Breast epithelium (tissue), 4 donors: ENCODE measurements at places on chromosomes 5 and 9. TPM values are rescaled to one million over a fixed set of nuclear protein-coding genes. Genes with fewer than 3 reads are reported as not detected.
A peak's percentile ranks its signal among the peaks of the same experiment; 100 is the strongest.

CDC20B gene
- total RNA-seq: not detected

PCA3 gene
- total RNA-seq: 0.16 TPM

- peak; percentile 5 for DNase-seq
These were observed 22.4 kb upstream of the ANGPTL2 start for GRCh38 chr9:127144670-127145445.

- no peak for DNase-seq
These were observed 128.3 kb downstream of the NSG2 start for GRCh38 chr5:174173766-174174165.

DNA sequence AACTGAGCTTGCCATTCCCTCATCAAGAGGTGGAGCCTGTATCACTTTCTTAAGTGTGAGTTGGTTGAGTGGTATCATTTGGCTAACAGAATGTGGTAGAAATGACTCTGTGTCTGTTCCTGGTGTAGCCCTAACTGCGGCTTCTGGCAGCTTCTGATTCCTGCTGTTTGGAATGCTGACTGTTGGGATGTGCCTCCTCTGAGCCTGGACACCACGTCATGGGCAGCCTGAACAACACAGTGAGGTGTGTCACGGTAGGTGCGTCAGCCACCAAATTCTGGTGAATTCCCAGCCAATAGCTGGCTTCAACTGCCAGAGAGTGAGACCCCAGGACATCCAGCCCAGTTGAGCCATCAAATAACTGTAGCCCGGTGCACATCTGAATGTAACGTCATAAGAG is 6.1 kb upstream of the C9orf152 start:
- no peak for DNase-seq

GRCh38 chr9:38619556-38620447 is 594 bp downstream of the ANKRD18A start:
- DNase-seq: no peak

DNA sequence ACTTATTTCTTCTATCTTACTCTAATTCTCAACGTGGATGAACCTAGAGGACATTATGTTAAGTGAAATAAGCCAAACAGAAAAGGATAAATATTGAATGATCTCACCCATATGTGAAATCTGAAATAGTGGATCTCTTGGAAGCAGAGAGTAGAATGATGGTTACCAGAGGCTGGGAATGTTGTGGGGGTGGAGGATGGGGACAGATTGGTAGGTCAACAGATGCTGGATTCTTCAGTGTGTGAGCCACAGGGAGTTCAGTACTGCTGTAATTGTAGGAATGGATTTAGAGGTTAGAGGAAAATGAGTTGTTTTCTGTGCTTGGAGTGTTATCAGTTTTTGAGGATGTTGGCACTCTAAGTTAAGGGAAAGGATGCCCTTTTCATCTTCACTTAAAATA is 190.6 kb downstream of the FBXL7 start:
- DNase-seq: no peak

GRCh38 chr5:180050121-180050940 is 21.2 kb downstream of the RNF130 start:
- no peak for DNase-seq

- no peak for DNase-seq
These were observed 83.0 kb downstream of the NPR3 start for GRCh38 chr5:32794086-32794485.

DNA sequence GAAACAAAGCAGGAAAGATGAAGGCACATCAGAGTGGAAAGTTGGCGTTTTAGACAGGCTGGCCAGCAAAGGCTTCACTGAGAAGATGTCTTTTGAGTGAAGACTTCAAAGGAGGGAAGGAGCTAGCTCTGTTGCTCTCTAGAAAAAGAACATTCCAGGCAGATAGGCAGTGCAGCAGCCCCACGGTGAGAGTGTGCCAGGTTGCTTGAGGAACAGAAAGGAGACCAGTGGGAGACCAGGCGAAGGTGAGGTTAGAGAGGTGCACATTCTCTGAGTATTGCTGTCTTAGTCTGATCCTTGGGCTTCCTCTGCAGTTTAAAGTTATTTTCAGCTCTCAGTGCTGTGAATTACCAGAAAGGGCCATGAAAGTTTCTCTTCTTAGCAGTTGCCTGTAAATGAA is 83.8 kb downstream of the SLC44A1 start:
- DNase-seq: no peak

DNA sequence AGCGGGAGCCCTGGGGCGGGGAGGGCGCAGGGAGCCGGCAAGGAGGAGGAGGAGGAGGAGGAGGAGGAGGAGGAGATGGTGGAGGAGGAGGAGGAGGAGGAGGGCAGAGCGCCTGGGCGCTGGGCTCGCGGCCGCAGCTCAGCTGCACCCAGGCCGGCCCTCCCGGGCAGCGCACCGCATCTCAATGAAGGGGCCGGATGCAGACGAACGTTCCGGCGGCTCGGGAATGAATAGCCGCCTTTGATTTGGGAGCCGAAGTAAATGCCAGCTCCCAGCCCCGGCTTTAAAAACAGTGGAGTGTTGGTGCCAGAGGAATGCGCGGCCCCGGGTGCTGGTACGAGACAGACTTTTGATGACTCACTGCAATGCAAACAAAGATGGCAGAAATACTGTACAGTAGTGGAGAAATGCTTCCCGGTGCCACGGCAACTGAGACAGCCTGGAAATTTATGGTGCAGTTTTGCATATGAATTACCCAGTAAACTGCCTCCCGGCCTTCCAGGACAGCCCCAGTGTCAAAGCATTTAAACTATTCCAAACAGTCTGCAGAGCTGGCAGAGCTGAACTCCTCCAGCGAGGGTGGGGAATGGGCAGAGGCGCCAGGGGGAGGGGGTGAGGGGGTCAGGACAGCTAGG is 43.1 kb downstream of the NACC2 start:
- peak; percentile 72 for DNase-seq

DNA sequence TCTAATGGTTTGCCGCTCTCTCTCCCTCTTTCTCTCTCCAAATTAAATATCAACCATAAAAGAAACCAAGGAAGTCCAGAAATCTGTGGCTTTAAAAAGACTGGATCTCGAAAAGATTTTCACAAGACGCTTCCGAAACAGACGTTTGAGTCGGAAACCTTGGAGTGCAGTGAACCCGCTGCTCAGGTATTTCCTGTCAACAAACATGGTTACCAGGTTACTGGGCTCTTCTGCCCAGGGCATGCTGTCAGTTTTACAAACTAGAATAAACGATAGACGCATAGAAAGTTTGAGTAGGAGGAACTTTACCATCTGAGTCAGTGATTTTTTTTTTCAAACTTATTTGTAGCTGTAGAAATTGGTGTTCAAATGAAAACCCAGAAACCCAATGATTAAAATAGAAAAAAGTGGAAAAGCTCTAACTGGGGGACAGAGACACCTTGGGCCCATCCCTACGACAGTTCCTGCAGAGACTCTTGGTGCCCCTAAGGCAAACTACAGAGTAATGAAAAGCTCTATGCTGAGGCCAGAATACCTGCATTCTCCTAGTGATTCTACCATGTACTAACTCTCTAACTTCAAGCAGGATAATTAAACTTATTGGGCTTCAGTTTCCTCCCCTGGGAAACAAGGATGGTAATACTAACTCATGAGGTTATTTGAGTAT is 90.0 kb downstream of the DOCK8 start:
- DNase-seq: peak; percentile 66

- no peak for DNase-seq
These were observed 456.9 kb downstream of the RASEF start for GRCh38 chr9:82606071-82606470.

GRCh38 chr9:22990349-22990748 is 543.7 kb downstream of the DMRTA1 start:
- DNase-seq: no peak

DNA sequence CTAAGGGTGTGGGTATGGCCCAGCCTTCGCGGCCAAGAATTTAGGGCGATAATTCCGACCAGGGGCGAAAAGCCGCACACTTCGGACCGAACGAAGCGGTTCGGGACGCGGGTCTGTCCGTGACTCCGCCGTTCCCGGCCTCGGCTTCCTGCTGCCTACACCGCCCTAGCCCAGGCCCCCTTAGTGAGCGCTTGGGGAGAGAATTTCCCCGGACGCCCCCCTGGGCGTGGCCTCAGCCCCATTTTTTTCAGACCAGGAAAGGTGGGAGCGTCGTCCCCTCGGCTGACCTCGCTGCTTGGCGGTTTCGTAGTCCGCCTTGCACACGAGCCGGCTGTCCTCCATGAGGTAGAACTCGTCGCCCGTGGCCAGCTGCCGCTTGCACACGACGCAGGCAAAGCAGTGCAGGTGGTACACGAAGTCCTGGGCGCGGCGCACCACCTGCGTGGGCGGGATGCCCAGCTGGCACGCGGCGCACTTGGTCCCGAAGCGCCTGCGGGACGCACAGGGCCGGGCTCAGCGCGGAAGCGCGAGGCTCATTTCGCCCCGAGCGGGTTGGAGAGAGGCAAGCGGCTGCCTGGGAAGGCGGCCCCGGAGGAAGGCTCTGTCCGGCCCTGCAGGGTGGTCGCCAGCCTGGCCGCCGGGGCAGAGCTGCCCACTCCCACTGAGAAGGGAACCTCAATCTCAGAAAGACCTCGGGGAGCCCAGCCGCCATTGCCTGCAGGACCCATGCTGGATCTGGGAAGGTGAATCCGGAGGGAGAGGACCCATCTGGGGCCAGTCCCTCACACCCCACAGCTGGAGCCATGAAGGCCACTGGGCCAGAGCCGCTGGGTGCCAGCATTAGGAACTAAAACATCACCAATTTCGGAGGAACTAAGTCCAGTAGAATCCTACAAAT is 5.3 kb downstream of the LHX3 start:
- no peak for DNase-seq
